ENCODE measurements at places on chromosomes 2 and 18.

- no peak for DNase-seq
- no peaks in the 10 kb centered on the region for H3K4me1 ChIP-seq
- H3K36me3 ChIP-seq, result no peaks in the 10 kb centered on the region
- H3K27me3 ChIP-seq, result no peaks in the 10 kb centered on the region
- no peak overlapping the region for H3K27ac ChIP-seq
These were observed 191.0 kb upstream of the LRP1B start for GRCh38 chr2:142321706-142322280.

DNA sequence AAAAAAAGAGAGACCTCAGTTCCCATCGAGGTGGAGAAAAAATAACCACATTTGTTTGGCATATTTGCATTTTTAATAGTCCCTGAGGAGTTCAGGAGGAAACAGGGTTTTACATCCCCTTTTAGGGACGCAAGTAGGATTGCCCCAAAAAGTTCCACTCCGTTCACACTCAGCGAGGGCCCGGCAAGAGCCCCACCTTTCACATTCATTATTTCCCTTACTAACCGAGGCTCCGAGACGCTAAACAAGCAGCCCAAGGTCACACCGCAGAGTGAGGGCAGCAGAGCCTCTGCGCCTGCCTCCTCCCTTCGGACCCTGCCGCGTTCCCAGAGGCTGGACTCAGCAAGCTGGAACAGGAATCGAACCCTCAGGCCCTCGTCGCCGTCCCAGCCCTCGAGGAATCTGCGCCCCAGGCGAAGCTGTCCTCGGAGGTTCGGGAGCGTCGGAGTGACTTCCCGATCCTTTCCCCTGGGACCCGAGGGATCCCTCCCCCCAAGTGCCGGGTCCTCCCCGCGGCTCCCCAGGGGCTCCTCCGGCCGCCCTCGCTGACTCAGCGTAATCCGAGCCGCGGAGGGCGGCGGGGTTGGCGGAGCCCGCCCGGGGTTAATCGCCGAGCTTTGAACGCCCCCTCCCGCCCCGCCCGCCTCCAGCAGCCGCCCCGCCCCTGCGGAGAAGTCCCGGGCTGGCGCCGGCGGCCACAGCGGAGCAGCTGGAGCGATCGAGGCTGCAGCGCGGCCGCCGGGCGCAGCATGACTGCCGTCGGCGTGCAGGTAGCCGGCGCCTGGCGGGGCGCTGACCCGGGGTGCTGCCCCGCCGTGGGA is at the start of gene TMEM37:
TMEM37 (plus strand) TSS at position 700 of the 821 bp plus-strand sequence; CDS start at position 750, 50 bp downstream.
- peak; percentile 67 for DNase-seq
- peak within 1 kb of the TSS; percentile 18 for H3K27ac ChIP-seq
- H3K4me1 ChIP-seq, result peaks cover 25% of the 10 kb centered on the region
- no peaks in the 10 kb centered on the region for H3K36me3 ChIP-seq
- H3K4me3 ChIP-seq, result peak within 1 kb of the TSS; percentile 56

GRCh38 chr2:165176780-165177179 is 27.1 kb downstream of the SCN3A start:
- no peaks in the 10 kb centered on the region for H3K4me1 ChIP-seq
- no peak overlapping the region for H3K4me3 ChIP-seq
- H3K27me3 ChIP-seq, result no peaks in the 10 kb centered on the region
- no peak overlapping the region for H3K27ac ChIP-seq
- H3K36me3 ChIP-seq, result no peaks in the 10 kb centered on the region

DNA sequence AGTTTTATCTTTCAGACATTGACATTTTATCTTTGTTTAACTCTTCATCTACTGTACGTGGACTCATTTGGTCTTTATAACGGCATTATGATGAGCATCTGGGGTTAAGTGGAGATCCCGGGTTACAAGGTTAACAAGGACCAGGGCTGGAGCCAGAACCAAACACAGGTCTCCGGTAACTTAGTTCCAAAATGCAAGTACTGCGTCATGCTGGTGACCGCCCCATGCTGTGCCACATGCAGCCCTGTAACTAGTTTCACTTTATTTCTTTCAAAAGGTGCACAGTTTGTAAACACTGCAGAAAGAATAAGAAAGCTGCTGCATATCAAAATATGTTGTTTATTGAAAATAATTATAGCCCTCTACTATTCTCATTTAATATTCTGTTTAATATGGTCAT is 3.1 kb downstream of the SLC5A7 start:
- no peak overlapping the region for H3K27ac ChIP-seq
- no peak for DNase-seq
- no peak overlapping the region for H3K4me3 ChIP-seq
- no peaks in the 10 kb centered on the region for H3K4me1 ChIP-seq

GRCh38 chr2:224208007-224208406 is 168.9 kb upstream of the SERPINE2 start:
- H3K4me3 ChIP-seq, result no peak overlapping the region
- H3K27me3 ChIP-seq, result no peaks in the 10 kb centered on the region
- H3K36me3 ChIP-seq, result no peaks in the 10 kb centered on the region
- no peaks in the 10 kb centered on the region for H3K4me1 ChIP-seq
- no peak overlapping the region for H3K27ac ChIP-seq

- no peak for DNase-seq
- no peaks in the 10 kb centered on the region for H3K4me1 ChIP-seq
- H3K27me3 ChIP-seq, result no peaks in the 10 kb centered on the region
- no peak overlapping the region for H3K4me3 ChIP-seq
- no peak overlapping the region for H3K27ac ChIP-seq
These were observed 25.6 kb downstream of the MRPL33 start for GRCh38 chr2:27796791-27797765.

- no peaks in the 10 kb centered on the region for H3K4me1 ChIP-seq
- no peak overlapping the region for H3K27ac ChIP-seq
- no peaks in the 10 kb centered on the region for H3K36me3 ChIP-seq
- no peak overlapping the region for H3K4me3 ChIP-seq
- no peaks in the 10 kb centered on the region for H3K27me3 ChIP-seq
- DNase-seq, result no peak
These were observed 251.6 kb downstream of the NUP35 start for GRCh38 chr2:183375821-183376220.

DNA sequence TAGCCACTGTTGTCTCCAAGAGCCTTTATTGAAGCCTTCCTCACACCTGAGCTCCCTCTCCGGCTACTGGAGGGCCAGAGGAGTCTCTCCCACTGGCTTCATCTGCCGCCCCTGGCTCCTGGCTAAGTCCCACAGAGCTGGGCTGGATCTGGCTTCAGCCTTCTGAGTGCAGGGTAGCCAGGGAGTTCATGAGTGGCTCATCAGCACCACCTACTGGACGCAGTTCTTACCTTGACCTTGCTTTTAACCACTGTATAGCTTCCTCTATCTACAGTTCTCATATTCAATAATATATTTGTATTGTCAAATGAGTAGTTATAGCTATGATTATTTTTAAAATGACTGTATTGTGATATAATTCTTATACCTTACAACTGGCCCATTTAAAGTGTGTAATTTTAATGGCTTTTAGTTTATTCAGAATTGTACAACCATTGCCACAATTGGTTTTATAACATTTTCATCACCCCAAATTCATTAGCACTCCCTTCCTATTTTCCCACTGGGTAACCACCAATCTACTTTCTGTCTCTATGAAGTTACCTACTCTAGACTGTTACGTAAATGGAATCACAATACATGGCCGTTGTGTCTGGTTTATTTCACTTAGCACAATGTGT is 17.7 kb downstream of the CNDP1 start:
- H3K4me1 ChIP-seq, result peaks cover 6% of the 10 kb centered on the region
- H3K4me3 ChIP-seq, result no peak overlapping the region
- no peaks in the 10 kb centered on the region for H3K36me3 ChIP-seq
- H3K27me3 ChIP-seq, result no peaks in the 10 kb centered on the region

DNA sequence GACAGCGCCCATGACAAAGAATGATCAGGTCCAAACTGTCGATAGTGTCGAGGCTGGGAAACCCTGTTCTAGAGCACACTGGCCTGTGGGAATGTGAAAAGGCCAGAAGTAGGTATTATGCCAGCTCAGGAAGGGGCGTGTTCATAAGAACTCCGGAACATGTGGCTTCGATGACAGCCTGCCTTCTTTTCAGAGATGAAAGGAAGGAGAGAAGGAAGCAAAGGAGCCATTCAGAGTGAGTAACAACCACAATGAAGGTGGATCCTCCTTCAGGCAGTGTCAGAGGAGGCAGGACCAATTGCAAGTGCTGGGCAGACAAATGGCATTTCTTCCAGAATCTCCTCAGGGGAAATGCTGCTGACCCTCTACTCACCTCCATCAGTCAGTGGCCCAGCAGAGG is 58.5 kb downstream of the NCKAP5 start:
- no peak overlapping the region for H3K27ac ChIP-seq
- no peak for DNase-seq

DNA sequence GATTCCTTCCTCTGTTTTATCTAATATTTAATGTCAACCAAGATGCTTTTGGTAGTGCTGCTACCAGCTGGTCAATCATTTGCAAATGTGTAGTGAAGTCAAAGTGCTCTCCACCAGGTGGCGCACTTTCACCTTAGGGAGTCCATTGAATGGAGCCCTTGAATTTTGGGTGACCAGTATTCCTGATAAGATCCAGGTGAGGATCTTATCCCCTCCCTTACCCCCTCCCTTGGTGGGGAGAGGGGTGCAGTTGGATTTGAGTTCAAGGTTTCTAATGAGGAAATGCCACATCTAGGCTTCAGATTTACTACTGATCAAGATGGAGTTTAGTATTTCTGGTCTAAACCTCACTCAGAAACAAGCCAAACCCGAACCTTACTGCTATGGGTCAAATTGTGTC is 12.0 kb upstream of the E2F6 start:
- H3K27ac ChIP-seq, result no peak overlapping the region
- no peaks in the 10 kb centered on the region for H3K27me3 ChIP-seq
- H3K4me1 ChIP-seq, result peaks cover 11% of the 10 kb centered on the region
- no peaks in the 10 kb centered on the region for H3K36me3 ChIP-seq
- H3K4me3 ChIP-seq, result no peak overlapping the region
- DNase-seq, result peak; percentile 90

GRCh38 chr2:227864161-227864756 is 7.2 kb upstream of the DAW1 start:
- no peaks in the 10 kb centered on the region for H3K4me1 ChIP-seq
- no peak overlapping the region for H3K27ac ChIP-seq
- no peak for DNase-seq
- no peak overlapping the region for H3K4me3 ChIP-seq

- H3K27me3 ChIP-seq, result no peaks in the 10 kb centered on the region
- H3K27ac ChIP-seq, result no peak overlapping the region
- H3K36me3 ChIP-seq, result no peaks in the 10 kb centered on the region
- peaks cover 10% of the 10 kb centered on the region for H3K4me1 ChIP-seq
- peak overlapping the region; percentile 44 for H3K4me3 ChIP-seq
These were observed 231.2 kb downstream of the MYO3B start for GRCh38 chr2:170409164-170409535.

DNA sequence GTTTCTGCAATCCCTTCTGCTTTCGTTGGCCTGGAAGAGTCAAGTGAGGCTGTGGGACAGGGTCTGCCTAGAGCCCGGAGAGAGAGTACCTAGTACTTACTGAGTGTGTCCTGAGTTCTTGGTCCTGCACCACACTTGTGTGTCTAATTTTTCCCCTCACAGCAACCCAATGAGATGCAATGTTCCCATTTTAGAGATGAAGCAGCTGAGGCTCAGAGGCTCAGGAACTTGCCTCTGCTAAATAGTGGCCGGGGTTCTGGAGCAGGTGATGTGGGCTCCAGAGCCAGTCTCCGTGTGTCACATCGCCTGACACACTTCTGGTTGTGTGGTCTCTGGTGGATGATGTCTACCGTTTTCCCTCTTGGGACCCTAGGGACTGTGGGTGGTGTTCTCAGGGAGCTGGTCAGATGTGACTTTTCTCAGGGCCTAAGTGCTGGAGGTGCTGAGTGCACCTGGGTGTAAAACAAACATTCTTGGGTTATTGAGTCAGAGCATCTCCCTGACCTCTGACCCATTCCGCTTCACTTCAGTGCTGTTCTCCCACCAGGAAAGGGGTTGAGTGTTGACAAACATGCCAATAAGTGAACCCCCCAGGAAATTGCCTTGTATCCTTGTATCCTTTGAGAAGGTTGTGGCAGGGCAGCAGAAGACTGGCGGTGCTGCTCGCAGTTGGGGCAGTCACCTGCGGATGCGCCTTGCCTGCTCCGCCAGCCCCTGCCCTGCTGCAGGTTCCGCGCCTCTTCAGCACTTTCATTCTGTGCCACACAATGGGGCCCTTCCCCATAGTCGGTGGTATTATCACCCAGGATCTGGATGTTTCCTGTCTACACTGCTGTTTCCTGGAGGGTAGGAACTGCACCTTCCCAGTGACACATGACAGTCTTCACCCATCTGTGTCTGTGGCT is 32.1 kb downstream of the HK2 start:
- H3K4me3 ChIP-seq, result no peak overlapping the region
- H3K27ac ChIP-seq, result no peak overlapping the region
- no peaks in the 10 kb centered on the region for H3K27me3 ChIP-seq

GRCh38 chr2:206798000-206798399 is 32.6 kb downstream of the FASTKD2 start:
- H3K4me1 ChIP-seq, result peaks cover 10% of the 10 kb centered on the region
- no peaks in the 10 kb centered on the region for H3K27me3 ChIP-seq
- H3K27ac ChIP-seq, result no peak overlapping the region
- no peaks in the 10 kb centered on the region for H3K36me3 ChIP-seq
- peak; percentile 12 for DNase-seq
- H3K4me3 ChIP-seq, result no peak overlapping the region

DNA sequence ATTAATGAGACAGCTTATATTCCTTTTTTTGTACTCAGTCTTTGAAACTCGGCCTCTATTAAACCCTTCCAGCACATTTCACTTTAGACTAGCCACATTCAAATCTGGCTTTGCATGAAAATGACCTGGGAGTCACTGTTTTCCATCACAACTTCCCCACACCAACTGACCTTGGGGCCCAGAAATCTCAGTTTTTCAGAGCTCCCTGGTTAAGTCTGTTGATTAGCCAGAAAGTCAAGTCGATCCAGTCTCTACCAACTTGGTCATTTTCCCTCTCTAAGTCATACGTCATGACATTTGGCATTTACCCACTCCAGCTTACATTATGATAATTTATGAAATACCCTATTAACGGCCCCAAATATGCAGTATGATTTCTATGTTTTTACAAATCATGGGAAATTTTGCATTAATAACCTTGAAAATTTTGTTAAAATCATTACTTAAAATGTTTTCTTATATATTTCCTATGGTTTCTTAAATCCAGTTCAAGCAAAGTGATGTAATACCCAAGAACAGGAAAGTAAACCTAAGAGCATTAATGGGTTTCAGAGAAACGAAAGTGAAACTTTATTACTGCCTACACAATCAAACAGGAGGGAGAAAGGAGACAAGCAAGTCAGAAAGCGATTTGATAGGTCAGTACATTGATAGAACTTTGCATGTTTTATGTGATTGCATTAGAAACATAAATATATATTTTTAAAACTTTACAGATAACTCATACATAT is 77.1 kb downstream of the SPATS2L start:
- H3K4me3 ChIP-seq, result no peak overlapping the region
- H3K36me3 ChIP-seq, result no peaks in the 10 kb centered on the region
- H3K4me1 ChIP-seq, result peaks cover 47% of the 10 kb centered on the region
- no peaks in the 10 kb centered on the region for H3K27me3 ChIP-seq
- DNase-seq, result peak; percentile 82

GRCh38 chr2:108623616-108624015 is 89.3 kb downstream of the LIMS1 start:
- no peak for DNase-seq
- no peak overlapping the region for H3K4me3 ChIP-seq
- peaks cover 36% of the 10 kb centered on the region for H3K4me1 ChIP-seq
- no peak overlapping the region for H3K27ac ChIP-seq
- no peaks in the 10 kb centered on the region for H3K36me3 ChIP-seq
